ENCODE measurements at places on chromosomes 6 and 20.

DNA sequence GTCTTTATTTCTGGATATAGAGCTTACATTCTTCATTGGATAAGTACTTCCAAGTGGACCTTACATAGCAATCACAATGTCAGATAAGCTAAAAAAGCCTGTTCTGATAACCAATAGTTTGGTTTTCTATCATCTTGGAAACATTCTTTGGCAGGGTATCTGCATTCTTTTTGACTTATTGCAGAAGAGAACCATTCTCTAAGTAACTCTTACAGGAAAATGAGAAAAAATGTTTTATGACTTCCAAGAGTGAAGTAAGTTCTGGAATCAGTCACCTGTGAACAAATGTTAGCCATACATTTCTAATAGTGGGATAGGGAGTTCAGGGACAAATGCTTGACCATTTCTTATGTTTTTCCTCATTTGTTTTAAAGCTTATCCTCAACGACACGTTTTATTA is 564.0 kb downstream of the CD109 start:
- DNase-seq = peak; percentile 17

- DNase-seq = peak; percentile 78
Measured at GRCh38 chr6:144718431-144718830, 433.3 kb downstream of the UTRN start.

- DNase-seq = peak; percentile 34
Measured at GRCh38 chr20:31573555-31574321, 31.4 kb upstream of the ID1 start.

- no peak for DNase-seq
Measured at GRCh38 chr6:126976253-126976797, 142.1 kb upstream of the RSPO3 start.

- peak; percentile 14 for DNase-seq
Measured at GRCh38 chr20:31923388-31924331, 28.2 kb downstream of the PDRG1 start.

DNA sequence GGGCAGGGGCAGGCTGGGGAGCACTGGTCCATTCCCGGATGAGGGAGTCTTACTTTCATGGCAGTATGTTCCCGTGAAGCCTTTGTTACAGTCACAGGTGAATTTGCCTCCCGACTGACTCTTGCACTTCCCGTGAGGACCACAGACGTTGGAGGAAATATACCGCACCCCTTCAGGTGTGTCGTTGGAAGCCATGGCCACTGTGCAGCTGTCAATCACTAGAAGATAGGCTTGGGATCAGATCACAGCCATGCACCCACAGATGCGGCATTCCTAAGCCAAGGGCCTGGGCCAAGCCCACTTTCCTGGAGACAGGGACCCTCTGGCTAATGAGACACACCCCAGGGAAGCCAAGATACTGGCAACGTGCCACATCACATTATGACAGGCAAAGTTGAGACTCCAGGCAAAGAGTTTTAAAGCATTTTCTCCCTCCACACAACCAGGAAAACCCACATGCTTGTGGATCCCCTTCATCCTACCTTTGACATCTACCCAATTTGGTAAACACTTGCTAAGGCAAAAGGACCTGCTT is 26.8 kb downstream of the JAG1 start:
- no peak for DNase-seq

- no peak for DNase-seq
Measured at GRCh38 chr6:107434812-107435211, 24.6 kb downstream of the PDSS2 start.

- peak; percentile 60 for DNase-seq
Measured at GRCh38 chr20:33685328-33686099, 671 bp downstream of the E2F1 start.

GRCh38 chr6:10411131-10411970 is 3.5 kb downstream of the TFAP2A start:
- DNase-seq = peak; percentile 67

GRCh38 chr6:118529756-118530155 is 18.3 kb upstream of the PLN start:
- peak; percentile 22 for DNase-seq

- peak; percentile 52 for DNase-seq
Measured at GRCh38 chr6:152671171-152671570, 26.5 kb upstream of the MYCT1 start.

DNA sequence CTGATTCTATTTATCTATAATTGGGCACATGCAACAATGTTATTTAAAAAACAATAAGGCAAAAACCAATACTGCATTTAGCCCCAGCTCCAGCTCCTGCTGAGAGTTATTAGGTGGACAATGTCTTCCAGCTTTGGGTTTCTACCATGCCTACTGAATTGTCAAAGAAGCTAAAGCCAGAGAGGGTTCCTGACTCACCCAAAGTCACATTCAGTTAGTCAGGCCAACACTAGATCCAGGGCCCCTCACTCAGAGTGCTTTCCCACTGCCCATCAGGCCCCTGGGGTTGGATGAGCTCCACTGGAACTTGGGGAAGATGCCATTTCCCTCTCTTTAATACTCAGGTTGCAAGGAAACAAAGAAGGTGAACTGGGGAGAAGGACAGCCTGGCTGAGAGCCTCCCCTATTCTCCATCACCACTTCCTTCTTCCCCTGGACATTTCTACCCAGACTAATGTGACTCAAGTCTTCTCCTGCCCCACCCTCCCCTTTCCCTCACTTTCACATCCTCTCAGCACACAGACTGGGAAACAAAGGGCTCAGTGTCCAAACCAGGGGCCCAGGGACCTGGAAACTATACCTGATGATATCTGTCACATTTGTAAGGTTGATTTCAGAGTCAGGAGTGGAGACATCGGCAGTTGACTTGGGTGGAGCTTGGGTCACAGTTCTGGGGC is 6.0 kb downstream of the TREM1 start:
- no peak for DNase-seq

Measured in GM23248 (cell line).